ENCODE measurements at places on chromosomes 16 and 17.

- no peak for DNase-seq
These were observed 21.6 kb downstream of the C17orf58 start for GRCh38 chr17:67974598-67975066.

DNA sequence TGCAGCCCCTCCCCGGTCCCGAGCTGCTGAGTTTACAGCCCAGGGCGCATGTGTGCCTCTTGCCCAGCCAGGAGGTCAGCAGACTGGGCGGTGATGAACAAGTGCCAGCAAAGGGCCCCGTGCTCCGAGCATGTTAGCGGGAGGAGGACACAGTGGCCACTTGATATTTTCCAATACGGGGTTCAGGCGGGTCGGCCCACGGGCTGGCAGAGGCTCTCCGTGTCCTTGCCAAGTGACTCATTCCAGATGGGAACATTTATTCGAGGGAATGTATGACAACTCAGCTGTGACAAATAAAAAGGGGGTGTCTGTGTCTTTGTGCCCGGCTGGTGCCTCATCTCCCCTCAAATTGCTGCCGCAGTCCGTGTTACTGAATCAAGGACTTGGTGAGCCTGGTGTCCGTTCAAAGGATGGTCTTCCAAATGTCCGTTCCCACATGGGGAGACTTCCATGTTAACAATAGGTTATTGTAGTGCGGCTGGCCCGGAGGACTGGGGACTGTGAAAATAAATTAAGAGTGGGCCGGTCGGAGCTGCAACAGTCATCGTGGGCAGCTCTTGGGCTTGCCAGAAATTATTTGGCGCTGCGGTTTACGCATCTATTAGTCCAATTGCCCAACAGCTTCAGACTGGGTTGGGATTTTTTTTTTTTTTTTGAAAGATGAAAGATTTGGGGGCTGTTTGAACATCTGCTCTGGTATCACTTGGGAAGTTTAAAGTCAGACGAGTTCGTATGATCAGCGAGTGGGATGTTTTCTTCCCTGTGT, 174.0 kb upstream of the CIBAR2 start:
- peak; percentile 51 for DNase-seq

GRCh38 chr17:5870231-5870953, 199.8 kb upstream of the WSCD1 start:
- no peak for DNase-seq

GRCh38 chr17:83008526-83008925, 70.9 kb upstream of the METRNL start:
- no peak for DNase-seq

DNA sequence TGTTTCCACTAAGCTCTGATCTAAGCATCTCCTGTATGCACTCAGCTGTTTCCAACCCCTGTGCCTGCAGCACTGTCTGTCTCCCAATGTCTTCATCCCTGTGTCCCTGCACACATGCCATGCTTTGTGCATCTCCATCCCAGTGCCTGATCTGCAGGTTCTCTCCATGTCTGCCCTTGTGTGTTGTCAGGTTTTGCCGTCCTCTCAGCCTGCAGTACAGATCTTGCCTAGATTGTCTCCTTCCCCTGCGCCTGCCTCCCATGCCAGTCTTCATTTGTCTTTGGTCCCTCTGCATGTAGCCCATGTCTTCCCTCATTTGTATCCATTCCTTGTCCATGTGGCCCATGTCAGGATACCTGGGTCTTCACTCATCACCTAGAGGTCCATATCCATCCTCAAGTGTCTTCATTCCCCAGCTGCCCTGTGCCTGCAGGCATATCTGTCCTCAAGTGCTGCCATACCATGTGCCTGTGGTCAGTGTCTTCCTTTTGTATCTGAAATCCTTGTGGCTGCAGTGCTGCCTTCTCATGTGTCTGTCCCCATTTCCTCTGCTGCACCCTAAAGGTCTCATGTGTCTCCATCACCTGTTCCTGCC, 71.5 kb downstream of the TNFRSF13B start:
- no peak for DNase-seq

DNA sequence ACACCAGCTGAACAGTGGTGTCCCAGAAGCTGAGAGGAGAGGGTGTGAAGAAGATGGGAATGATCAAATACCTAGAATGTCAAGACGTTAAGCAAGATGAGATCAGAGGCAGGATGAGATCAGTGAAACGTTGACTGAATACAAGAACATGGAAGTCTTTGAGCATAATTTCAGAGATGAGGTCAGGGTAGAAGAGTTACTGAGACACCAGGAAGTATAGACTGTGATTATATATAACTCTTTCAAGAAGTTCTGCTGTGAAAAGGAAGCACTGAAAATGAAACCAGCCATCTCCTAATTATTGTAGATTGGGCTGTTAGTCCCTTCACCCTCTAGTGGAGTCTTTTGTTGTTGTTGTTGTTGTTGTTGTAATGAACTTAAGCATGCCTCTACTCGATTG, 9.1 kb downstream of the SHCBP1 start:
- DNase-seq = no peak

GRCh38 chr17:42697108-42697811, 14.9 kb downstream of the CNTNAP1 start:
- DNase-seq = no peak

GRCh38 chr16:79089735-79090284, 510.7 kb downstream of the MAF start:
- no peak for DNase-seq

DNA sequence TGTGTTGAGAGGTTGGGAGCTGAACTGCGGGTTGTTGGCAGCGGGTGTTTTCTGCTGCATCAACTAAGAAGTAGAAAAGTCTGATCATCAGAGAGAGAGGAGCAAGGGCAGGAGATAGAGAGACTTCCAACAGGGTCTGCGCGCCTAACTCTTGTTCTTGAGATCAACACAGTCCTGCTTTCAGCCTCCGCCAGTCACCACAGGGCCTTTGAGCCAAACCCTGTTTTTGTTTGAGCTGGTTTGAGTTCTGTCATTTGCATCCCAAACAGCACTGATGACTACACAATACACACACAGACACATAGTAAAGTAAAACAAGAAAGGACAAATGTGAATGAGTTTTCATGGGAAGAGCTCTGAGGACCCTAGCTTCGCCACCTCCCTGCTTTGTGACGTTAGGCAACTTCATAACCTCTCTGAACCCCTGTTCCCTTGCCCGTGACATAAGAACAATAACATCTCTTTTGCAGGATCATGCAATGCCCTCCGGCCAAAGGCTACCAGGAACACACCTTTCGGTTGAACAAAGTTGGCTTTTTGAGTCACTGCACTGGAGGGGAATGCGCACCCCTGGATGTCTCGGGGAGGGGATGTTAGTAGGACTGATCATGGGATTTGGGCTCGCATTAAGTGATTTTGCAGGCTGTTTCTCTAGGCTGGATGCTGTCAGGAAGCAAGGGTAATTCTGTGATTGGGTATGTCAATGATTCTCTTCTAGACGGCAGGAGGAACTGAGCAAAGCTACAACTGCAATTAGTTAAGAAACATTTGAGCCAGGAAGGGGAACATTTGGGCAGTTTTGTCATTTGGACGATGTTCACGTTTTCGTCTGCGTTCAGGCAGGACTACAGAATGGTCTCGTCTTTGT, 92.3 kb downstream of the C16orf78 start:
- DNase-seq = no peak

DNA sequence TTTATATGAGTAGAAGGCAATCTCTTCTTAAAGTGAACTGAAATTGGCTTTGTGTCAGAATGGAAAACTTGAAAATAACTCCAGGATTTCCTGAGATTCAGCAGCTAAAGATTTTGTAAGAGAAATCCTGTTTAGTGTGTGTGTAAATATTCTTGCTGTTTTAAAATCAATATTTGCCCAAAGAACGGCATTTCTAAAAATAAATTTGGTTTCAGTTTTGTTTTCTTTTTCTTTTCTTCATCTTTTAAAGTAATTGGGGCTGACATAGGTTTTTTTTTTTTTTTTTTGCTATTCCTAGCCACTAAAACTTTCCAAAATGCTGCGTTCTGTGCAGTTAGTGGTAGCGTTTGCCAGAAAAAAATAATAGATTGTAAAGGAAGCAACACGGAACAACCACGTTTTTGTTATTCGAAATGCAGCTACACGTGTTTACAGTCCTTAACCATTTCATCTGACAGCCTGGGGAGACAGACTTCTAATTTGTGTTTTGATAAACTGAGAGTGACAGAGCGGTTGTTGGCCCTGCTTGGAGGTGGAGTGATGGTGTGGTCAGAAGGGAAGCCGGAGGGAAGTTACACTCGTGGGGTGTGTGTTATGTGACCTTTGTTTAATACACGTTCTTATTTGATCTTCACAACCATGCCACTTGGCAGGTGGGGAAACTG, 21.6 kb upstream of the SMPD3 start:
- no peak for DNase-seq

DNA sequence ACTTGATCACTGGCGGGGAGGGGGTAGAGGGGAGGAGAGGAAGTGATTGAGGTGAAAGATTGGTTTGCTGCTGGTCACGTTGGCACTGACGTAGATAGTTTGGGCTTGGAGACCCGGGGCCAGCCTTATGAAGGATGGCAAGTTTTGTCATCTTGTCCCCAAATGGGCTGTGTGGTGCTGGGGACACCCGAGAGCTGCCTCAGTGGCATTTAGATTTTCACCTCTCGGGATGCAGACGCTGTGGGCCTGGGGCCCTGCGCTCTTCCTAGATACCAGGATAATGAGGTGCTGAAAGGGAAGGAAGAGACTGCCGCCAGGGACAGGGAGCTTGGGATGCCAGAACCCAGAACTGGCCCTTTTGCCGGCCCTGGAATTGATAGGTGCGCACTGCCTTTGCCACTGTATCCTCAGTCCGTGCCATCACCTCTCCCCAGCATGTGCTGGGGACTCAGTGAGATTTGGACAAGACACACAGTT, 1.4 kb upstream of the SOCS3 start:
- no peak for DNase-seq

GRCh38 chr17:13415871-13416416, 185.8 kb downstream of the HS3ST3A1 start:
- DNase-seq = no peak

DNA sequence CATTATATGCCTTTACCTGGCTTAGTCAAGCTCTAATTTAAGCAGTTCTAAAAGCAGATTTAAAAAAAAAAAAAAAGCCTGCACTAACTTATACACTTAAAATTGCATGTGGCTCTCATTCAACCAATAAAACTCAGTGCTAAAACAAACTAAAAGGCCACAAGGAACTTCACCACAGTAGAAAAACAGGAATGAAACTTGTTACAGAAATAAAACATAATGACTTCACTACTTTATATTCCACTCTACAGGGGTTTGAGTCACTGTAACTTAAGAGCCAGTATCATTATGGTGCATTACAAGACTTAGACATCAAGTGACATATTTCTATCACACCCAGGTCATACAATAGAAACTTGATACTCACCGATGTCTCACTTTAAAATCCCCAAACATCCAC, 11.1 kb downstream of the CA10 start:
- DNase-seq = no peak

DNA sequence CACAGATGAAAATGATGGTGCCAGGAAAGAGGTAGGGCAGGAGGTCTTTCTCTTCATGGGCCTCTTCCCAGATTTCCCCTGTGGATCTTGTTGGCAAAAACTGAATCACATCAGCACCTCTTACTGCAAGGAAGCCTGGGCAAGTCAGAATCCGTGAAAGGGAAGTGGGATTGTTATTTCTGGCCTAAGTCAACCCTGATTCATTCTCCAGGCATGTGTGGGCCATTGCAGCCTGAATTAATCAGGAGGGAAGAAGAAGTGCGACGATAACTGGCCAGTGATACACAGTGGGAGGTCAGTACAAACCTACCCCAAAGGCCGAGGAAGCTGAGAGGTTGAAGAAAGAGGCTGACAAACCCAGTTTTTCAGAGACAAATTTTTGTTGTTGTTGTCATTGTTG, 17.9 kb upstream of the NSMCE1 start:
- DNase-seq = peak; percentile 90

- DNase-seq = no peak
These were observed 20.2 kb upstream of the OR3A1 start for GRCh38 chr17:3318336-3318735.

DNA sequence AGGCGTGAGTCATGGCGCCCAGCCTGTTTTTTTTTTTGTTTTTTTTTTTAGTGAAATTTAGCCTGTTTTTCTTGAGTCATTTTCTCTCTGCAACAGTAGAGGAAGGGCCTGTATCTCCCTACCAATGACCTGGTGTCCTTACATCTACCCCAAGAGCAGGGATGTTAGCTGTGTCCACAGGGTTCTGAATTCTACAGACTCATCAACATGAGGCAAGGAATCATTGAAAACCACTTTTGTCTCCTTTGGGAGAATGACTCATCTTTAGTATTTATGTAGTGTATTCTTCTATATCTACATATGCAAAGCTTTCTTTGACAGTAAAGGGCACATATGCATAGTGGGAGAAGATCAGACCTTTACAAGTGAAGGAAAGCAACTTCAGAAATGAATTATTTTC, 105.3 kb downstream of the SPECC1 start:
- DNase-seq = no peak

DNA sequence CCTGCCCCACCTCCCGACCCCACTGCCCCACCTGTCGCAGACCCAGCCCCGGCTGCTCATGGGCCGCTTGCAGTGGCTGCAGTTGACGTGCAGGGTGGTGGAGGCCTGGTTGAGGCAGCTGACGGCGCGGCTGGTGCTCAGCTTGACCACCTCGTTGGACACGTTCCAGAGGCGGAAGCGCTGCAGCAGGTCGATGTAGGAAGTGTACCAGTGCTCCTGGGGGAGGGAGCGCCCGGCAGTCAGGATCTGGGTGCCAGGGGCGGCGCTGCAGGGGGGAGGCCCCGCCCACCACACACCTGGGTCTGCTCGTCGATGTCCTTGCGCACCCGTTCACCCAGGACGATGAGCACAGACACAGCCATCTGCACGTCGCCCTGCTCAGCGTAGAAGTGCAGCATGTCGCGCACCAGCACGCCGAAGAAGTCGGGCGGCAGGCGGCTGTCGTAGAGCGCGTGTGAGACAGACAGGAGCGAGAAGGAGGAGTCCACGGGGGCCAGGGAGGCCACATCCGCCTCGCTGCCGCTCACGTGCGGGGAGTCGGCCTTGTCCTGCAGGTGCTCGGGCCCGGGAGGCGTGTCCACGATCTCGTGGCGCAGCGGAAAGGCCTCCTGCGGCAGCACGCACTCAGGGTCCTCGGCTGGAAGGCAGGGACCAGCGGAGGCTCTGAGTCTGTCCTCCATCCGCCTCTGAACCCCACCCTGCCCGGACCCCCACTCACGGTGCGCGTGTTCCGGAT, 995 bp upstream of the JMJD8 start:
- no peak for DNase-seq

DNA sequence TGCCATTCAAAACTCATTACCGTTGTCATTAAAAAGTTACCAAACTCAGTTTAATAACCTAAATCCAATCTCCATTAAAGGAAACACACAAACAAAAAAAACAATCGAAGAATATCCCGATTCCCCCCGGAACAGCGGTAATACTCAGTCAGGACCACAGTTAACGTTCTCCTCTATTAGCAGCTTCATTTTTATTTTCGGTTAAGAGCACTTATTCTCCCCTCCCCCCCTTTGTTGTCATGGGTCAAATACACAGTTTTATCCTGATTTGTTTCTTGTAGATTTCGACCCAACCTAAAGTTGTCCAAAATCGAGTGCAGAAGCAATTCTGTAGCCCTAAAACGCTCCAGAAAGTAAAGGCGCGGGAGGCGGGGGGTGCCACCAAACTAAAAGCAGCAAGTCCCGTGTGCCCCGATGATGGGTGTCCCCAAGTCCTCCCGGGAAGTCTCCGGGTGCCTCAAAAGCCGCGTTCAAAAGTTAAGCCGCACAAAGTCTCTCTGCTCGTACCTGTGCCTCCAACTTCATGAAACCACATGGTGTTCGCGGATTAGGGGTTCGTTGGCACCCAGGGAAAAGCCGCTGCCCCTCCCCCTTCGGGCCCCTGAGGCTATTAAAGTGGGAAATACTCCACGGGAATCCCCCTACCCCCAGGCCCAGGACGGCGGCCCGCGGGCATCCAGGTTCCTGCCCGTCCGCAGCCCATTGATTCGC, 996 bp downstream of the SUMO2 start:
- no peak for DNase-seq

- DNase-seq = no peak
These were observed 5.1 kb downstream of the MMP25 start for GRCh38 chr16:3051494-3051893.

All from GM04503 (cell line).